ENCODE measurements at places on chromosomes 1 and 21.

DNA sequence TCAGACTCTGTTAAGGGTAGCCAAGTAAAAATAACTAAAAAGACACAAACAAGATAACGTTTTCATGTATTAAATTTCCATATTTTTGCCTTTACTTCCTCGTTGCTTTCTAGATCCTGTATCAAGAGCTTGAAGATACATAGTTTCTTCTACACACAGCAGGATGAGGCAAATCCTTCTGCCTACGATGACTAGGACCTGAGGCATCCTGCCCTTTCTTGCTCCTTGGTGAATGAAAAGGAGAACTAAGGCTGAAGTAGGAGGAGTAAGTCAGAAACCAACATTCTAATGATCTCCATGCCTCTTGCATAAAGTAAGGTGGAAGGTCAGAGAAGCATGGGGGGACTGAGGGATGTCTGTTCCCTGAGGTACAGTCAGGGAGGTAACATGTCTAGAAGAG lies 102.6 kb downstream of the GPATCH2 start:
- DNase-seq, result peak; percentile 74

GRCh38 chr1:76635784-76636183 lies 231.5 kb upstream of the ST6GALNAC5 start:
- DNase-seq, result no peak

- DNase-seq, result no peak
Measured at GRCh38 chr1:42784547-42784945, 245 bp upstream of the TMEM269 start.

GRCh38 chr1:58813801-58814200 lies 30.0 kb upstream of the JUN start:
- DNase-seq, result no peak

GRCh38 chr21:34596561-34597271 lies 18.2 kb downstream of the RCAN1 start:
- DNase-seq, result no peak

DNA sequence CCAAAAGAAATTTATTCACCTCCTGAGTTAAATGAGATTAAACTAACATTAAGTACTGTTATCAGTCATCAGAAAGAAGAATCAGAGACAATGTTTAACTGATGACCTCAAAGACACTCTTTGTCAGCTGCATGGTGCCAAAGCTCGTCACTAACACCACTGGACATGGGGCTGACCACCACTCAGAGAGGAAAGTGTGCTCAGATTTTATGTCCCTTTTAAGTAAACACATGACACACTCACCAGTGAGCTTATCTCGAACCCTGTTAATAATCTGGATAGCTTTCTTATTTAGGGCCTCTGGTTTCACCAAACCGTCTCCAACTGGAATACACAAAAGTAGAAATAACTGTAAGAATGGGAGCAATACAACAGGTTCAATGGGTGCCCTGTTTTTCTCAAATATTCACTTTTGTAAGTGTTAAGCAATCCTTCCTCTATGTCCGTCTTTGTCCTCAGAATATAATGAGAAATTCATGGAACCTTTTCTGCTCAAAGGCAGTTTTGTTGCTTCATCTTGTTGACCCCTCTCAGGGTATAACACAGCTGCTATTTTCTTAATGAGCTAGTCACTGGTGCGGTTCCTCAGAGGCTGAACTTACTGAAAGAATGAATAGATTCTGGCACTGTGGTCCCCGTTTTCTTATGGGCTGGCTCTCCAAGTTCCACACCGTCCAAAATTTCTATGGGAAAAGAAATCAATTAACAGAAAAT lies 9.5 kb upstream of the EXOSC10 start:
- no peak for DNase-seq

- no peak for DNase-seq
Measured at GRCh38 chr21:33813832-33814365, 101.7 kb downstream of the ATP5PO start.

GRCh38 chr1:70228670-70229069 lies 7.5 kb downstream of the SRSF11 start:
- DNase-seq, result no peak

DNA sequence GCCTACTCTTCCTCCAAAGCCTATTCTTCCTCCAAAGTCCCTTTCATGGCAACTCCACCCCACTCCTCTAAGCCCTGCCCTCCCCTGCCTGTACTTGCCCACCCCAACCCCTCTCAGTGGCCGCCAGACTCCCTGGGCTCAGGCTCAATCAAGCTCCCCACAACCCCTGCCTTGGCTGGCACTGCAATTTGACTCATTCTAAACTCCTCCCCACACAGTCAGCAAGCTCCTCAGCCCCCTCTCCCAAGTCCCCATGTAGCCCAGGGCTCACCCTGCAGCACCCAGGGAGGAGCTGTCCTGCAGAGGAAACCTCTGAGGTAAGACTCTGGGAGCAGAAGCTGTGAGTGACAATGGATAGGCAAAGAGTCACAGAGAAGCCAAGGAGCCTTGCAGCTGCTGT lies 3.6 kb upstream of the VSIG8 start:
- no peak for DNase-seq

GRCh38 chr1:161282991-161283390 lies 24.4 kb downstream of the PCP4L1 start:
- no peak for DNase-seq

DNA sequence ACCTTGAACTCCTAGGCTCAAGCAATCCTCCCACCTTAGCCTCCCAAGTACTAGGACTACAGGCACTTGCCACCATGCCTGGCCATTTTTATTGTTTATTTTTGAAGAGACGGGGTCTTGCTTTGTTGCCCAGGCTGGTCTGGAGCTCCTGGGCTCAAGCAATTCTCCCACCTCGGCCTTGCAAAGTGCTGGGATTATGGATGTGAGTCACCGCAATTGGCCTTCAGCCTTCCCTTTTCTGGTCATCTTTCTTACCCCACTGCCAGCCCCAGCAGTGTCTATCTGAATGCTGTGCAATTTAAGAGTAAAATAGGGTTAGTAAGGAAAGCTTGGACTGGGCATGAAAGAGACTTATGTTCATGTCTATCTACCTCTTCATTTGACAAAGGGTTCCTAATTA lies 6.1 kb upstream of the KLF17 start:
- no peak for DNase-seq

DNA sequence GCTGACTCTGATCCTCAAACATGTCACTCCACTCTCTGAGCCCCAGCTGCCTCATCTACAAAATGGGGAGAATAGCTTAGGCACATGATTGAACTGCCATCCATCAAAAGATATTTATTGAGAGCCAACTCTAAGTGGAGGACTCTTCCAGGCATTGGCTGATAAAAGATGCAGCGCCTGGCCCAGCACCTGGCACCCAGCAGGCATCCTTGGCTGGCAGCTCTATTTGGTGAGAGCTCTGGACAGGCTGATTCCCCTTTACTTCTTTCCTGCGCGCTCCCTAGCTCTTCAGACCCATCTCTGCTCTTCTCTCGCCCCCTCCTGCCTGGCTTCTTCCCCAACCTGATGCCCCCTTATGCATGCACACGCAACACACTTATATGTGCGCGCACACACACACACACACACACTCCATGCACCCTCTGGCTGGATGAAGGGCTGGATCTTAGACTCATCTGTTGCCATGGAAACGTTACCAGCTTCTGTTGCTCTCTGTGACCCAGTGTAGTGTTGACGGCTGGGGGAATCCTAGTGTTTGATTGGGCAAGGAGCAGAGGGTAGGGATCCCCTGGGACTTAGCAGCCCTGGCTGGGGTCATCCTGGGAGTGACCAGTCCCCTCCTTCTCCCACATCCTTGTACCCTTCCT lies 49.3 kb downstream of the VWA5B1 start:
- DNase-seq, result no peak

- no peak for DNase-seq
Measured at GRCh38 chr1:172145231-172145651, 275.2 kb upstream of the C1orf105 start.

DNA sequence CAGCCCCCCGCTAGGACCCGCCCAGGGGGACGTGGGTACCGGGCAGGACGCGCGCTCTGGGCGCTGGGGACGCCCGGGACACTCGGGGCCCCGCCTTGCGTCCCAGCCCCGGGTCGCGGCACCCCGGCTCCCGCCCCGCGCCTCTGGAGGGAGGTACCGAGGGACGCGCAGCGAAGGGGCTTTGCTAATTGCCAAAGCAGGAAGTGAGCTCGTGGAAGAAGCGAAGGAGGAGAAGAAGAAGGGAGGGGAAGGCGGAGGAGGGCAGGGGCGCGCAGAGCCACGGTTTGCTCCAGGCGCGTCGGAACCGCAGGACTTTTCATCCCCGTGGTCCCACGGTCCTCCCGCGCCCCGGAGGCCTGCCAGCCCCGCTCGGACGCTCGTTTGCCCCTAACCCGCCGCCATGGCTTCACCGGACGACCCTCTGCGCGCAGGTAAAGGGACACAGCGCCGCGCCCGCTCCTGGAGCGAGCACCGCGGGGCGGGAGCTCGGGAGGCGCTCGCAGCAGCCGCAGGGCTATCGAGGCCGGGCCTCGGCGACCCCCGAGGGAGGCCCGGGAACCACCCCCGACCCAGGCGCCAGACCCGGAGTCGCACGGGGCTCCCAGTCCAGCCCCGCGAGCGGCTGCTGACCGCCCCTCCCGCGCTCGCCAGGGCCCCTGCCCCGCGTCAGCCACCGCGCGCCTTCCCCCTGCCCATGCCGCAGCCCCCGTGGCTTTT lies 1.3 kb downstream of the EDARADD start:
- peak; percentile 6 for DNase-seq

GRCh38 chr1:125118147-125118993 lies 3933.6 kb downstream of the SRGAP2C start:
- DNase-seq, result no peak

- DNase-seq, result peak; percentile 96
Measured at GRCh38 chr1:243798726-243799125, 51.3 kb downstream of the AKT3 start.

DNA sequence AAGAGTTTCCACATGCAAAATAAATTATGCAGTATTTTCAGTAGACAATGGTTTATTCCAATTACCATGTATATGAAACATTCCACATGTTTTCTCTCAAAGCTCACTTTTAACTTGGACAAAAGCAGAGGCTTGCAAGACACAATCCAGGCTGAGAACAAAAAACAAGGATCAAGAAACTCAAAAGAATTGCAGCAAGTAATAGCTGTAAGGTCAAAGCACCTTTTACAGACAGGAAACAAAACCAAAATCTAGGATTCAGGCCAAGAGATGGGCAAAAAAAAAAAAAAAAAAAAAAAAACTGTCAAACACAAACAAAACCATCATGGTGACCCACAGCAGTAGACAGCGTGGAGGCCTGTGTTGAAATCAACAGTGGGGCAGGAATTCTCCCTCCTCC lies 9.3 kb downstream of the RGS1 start:
- no peak for DNase-seq

DNA sequence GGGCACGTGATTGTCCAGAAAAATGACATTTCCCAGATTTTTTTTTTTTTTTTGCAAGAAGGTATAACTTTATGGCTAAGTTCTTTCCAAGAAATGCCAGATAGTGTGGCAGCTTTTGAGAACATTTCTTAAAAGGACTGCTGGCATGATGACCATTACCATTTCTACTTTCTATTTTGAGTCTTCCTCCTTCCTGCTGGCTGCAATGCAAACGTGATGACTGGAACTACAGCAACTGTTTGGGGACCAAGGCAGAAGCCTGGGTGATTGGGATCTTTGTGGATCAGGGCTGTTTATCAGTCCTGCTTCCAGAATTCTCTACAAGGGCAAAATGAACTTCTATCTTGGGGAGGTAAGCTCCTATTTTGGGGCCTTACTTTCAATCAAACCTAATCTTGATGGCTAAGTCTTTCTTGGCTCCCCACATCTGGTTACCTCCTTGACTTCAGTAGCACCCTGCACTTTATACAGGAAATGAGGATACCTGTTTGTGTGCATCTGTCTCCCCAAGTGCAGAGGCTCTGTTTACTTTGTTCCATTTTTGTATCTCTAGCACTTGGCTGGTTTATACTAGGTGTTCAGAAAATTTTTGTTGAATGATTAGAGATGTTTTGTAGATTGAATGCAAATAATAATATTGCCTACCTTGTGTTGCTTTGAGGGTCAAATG lies 3.7 kb upstream of the DDX20 start:
- no peak for DNase-seq

GRCh38 chr1:116826818-116827606 lies 72.8 kb downstream of the CD2 start:
- peak; percentile 94 for DNase-seq

DNA sequence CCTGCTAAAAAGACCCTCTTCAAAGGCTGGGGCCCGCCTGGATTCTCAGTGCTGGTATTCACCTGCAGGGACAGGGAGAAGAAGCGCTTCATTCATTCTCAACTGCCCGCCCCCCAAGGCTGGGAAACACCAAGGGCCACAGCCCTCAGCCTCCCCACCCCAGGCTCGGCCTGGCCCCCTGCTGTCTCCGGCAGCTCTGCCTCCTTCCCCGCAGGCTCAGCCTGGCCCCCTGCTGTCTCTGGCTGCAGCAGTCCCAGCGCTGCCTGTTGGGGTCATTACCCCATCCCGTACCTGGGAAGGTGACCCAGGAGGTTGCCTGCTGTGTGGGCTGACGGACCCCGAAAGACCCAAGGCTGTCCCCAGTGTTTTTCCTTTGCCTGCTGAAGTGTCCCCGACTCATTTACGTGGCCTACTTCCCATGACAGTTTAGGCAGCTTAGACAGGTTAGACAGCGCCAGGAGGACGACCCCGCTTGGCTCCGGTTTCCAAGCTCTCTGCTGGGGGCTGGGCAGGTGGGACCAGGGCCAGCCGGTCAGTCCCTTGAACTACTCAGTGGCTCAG lies 22.9 kb upstream of the CLSTN1 start:
- no peak for DNase-seq

GRCh38 chr1:169615803-169616202 lies 14.1 kb downstream of the SELP start:
- no peak for DNase-seq

DNA sequence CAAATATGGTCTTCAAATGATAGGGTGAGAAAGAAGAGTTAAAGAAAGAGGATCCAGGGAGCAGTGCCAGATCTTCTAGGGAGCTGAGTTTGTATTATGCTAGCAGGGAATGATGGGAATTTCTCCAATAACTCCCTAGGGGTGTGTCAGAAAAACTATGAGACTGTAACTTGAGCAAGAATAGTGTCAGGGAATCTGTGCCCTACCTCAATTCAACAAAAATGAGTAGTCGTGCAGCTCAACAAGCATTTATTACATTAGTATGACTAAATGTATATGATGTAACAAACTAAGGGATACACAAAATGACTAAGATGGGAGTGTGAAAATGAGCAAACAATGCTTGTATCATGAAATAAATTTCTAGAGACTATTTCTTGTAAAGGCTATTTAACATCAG lies 24.2 kb downstream of the SPAG17 start:
- DNase-seq, result no peak

- DNase-seq, result no peak
Measured at GRCh38 chr21:26495283-26495849, 77.7 kb downstream of the CYYR1 start.

GRCh38 chr1:241114699-241115233 lies 242.2 kb downstream of the RGS7 start:
- no peak for DNase-seq

- no peak for DNase-seq
Measured at GRCh38 chr1:114669562-114670082, at the start of gene DENND2C. Gene DENND2C, minus strand, starts transcription at chr1:114670049. Its CDS starts 44,065 bp downstream, at chr1:114625984.
